ENCODE measurements at places on chromosomes 5 and 9.

DNA sequence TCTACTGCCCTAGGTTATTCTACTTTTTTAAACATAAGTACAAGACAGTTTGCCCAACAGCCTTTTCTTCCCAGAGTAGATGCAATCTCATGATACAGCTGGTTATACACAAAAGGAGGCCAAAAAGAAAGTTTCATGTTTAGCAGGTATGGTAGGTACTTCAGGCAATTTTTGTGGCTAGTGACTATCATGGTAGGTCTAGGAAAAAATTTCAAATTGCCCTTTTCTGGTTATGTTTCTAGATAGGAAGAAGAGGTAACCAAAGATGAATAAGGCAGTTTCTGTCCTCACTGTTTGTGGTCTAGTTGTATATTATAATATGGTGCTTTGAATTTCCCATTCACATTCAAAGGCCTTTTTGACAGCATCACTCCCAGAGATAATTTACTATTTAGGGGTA lies 19.7 kb downstream of the MEGF9 start:
- no peak for DNase-seq

GRCh38 chr9:87556039-87556438 lies 58.4 kb downstream of the DAPK1 start:
- DNase-seq: no peak

- no peak for DNase-seq
Measured at GRCh38 chr5:150066901-150067396, 19.4 kb downstream of the CSF1R start.

DNA sequence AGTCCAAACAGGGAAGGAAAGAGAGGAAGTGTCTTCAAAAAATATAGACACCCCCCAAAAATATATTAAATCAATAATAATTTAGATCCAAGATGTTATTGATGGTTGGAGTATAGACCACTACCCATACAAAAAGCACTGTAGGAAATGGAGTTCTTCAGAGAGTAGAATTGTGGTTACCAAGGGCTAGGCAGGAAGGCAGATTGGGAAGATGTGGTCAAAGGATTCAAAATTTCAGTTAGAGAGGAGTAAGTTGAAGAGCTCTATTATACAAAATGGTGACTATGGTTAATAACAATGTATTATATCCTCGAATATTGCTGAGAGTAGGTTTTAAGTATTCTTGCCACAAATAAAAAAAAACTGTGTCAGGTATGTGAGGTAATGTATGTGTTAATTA lies 149.4 kb downstream of the CWC27 start:
- no peak for DNase-seq

DNA sequence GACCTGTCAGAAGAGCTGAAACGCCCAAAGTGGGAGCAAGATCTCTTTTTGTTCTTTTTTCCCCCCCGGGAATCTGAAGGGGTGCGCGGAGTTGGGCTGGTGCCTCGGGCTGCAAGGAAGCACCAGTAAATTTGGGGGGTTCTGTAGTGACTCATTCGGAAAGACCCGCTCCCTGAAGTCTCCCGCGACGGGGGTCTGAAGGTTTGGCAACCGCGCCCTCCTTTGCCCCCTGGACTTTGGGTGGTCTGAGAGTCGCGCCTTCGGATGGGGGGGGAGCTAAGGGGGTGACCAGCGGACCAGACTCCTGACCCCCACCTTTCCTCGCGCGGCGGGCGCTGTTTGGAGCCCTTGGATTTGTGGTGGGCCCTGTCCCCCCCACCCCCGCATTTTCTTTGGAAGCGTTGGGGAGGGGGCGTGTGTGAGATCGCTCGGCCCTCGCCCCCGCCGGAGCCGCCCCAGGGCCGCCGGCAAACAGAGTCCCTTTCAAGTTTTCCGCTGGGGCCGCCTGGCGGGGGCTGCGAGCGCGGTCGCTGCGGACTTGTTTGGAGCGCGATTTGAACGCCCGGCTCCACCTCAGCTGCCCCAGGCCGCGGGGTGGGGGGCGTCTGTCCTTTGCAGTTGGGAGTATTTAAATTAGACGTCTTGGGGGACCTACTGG lies 2.0 kb downstream of the CXXC5 start:
- DNase-seq: peak; percentile 51

- no peak for DNase-seq
Measured at GRCh38 chr5:16137177-16137576, 42.4 kb downstream of the MARCHF11 start.

DNA sequence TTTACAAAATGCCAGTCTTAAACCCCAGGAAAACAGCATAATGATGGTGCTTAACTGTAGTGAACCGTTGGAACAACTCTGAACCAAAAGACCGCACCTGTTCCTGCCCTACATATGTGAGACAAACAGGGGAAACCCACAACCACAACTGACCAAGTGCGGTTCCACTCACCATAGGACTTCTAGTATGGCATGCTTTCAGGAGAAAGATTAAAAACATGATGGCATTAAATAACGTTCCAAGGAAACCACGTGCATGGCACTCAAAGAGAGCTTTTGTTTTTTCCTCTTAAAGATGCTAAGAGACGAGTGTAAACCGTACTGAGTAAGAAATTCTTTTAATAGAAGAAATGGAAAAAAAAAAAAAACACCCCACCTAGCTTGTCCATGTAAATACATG lies 119.8 kb downstream of the SSBP2 start:
- DNase-seq: no peak

DNA sequence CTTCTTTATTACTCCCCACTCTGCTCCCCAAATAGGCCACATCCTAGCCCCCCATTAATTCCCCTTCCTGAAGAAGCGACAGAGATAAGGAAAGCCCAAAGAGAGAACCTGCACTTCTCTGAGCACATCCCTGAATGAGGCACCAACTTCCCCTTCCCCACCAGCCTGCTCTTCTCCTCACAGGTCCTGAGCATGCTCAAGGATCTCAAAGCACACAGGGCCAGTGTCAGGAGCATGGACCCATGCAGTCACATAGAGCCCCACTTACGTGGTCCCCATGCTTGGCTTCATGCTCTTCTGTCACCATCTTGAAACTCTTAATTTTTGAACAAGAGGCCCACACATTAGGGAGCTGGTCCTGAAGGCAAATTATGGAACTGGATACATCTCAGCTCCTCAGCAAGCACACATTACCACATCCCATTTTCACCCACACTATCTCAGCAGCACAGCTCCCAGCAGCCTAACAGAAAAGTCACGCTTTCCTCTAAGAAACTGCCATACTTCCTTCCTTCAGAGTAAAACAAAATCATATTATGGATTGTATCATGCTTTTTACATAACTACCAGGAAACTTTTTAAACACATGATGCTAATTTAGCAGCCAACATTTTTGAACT lies 99.8 kb downstream of the NFIB start:
- no peak for DNase-seq

DNA sequence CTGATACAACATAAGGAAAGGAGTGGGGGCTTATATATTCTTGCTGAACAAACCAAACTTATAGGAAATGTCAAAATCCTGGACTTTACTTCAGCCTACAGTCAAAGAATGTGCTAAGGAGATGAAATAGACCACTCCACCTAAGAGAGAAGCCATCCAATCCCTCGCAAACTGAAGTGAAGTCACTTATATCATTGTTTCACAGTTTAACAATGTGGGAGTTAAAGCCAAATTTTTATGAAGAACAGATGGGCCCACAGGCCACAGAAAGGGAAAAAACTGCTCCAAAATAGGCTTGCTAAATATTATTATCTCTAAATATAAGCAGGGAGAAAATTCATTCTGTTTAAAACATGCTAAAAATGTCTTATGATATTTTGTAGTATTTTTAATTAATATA lies 233.3 kb downstream of the GAS1 start:
- DNase-seq: no peak

DNA sequence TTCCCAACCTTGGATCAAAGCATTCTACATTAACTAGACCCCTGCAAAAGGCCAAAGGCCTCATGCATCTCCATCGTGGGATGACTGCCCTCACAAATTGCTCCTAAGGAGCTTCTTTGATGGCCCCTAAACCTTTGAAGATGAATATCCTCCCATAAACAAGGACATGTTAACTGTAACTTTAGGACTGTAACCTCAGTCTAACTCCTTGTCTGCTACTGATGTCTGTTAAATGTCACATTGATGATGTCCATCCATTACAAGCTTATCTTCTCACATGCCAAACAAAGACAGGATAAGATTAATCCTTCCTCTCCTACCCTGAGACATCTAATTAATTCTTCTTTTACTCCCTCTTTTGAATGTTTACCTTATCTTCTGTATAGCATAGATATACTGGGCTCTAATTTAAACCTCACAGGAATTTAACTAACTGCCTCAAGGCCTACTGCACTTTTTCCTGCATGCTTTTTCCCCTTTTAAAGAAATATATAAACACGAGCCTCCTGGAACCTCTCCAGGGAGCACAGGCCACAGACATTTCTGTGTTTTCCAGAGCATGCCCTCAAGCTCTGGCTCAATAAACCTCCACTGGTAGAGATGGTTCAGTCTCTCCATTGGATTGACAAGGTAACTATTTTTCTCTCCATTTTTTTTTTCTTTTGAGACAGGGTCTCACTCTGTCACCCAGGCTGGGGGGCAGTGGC lies 90.6 kb upstream of the SLC25A48 start:
- DNase-seq: no peak

GRCh38 chr5:118519466-118519865 lies 468.9 kb downstream of the DTWD2 start:
- no peak for DNase-seq

DNA sequence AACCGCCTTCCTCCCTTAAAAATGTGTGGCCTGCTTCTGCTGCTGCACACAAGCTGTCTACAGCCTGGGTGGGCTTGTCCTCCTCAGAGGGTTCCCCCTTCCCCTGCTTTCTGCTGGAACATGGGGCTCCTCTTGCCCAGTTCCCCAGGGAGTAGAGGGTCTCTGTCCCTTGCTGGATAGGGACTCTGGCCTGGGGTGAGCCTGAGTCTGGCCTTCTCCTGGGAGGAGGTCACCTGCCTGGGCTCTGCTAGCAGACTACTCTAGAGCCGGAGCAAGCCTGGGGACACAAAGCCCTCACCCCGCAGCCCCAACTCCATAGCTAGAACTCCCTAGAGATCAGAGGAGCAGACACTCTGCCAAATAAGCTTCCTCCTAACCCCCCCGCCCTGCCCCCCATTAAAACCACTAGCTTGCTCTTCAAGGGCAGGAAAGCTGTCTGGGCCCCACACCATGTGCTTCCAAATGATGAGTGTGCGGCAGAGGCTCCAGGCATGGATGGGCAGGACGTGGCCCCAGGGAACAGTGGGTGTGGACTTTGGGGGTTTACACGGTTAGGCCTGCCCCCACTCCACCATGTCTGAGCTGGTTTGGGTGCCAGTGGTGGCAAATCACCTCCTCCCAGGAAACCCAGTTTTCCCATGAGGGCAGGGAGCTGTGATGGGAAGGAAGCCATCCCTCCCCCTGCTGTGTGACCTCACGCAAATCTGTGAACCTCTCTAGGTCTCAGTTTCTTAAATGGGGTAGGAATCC lies 10.0 kb downstream of the TCF7 start:
- no peak for DNase-seq

- DNase-seq: no peak
Measured at GRCh38 chr5:41772056-41772455, 98.2 kb downstream of the OXCT1 start.

DNA sequence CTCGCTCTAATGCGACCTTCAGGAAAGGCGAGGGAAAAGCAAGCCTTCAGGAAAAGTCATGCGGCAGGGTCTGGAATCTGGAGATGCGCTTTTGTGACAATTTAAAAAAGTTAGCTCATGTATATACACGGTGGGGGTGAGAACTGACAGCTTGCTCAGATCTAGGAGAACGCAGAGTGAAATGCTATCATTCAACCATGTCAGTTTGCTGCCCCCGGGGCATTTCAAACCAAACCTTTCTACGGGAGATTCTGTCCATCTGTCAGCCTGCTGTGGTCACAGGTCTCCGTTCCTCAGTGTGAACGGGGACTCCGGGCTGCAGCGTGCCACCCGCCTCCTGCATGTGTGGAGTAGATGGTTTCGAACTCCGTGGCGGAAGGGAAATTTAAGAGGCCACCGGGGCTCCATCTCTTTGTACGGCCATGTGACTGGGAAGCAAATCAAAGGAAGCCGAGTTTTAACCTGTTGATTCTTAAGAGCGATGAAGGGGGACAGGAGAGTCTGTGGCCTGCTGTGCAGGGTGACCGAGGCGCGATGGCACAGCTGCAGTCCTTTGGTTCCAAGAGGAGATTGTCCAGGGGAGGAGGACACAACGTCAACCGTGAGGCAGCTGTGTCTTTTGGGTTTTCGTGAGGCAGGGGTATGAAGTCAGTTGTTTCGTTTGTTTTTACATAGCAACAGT lies 45.9 kb downstream of the OTULIN start:
- no peak for DNase-seq

DNA sequence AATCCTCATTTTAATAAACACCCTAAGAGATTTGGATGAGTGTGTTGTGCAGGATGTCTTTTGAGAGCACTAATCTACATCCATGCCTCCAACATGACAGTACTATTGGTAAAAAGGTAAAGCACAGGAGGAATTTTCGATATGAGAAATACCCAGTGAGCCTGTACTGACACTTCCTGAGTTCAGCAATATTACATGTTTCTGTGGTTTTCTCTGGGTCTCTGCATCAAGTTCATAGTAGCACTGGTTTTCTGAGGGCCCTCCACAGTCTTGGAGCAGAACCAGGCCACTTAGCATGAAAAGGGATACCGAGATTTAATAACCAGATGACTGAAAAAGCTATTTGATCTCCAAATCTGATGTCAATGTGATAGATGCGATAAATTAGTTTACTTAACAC lies 524.1 kb downstream of the TMEM38B start:
- DNase-seq: no peak

DNA sequence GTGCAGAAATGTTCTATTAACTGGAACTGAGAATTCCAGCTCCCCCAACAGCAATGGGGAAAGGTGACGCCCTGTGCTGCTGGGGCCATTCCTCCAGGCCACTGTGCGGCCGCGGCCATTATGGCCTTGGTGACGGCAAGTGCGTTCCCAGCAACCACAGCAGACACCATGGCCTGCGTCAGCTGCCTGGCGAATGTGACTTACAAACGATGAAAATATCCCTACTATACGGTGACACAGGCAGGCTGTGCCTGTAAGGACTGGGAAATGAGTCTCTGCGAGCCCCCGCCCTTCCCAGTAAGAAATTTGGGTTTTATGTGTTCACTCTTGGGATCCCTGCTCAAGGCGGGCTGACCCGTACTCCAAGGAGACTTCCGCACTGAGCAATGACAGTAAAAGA lies 20.6 kb downstream of the CLPTM1L start:
- DNase-seq: no peak

- no peak for DNase-seq
Measured at GRCh38 chr5:166117072-166118066, 2174.1 kb upstream of the WWC1 start.

GRCh38 chr9:76567086-76567485 lies 108.1 kb downstream of the GCNT1 start:
- DNase-seq: no peak

DNA sequence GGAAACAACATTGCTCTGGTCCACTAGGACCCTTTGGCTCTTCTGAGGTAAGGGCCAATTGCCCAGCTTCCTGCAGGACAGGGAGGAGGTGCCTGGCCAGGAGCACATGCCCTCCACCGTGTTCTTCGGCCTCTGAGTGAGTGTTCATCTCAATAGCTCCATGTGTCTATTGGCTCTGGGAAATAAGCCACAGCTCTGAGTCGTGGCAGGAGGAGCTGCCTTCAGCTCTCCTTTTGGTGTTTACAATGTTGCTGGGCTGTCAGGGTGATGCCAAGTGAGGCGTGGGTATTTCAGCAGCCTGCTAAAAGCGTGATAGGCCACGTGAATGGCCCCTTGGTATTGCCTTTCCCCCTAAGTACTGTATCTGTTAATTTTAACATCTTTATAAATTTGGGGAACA lies 26.6 kb downstream of the GADD45G start:
- DNase-seq: no peak

- no peak for DNase-seq
Measured at GRCh38 chr9:85004818-85005413, 335.4 kb downstream of the NTRK2 start.

GRCh38 chr5:90590-91547 lies 1.1 kb upstream of the PLEKHG4B start:
- no peak for DNase-seq

All from left cardiac atrium (tissue), 4 donors.